Activated CD4-positive, alpha-beta memory T cell treated with anti-CD3 and anti-CD28 coated beads for 36 hours (primary cell): ENCODE measurements at places on chromosomes 11 and 22. TPM values are rescaled to one million over a fixed set of nuclear protein-coding genes. Genes with fewer than 3 reads are reported as not detected.

GRCh38 chr11:86292912-86293616, 9.0 kb upstream of the HIKESHI start:
- DNase-seq = peak; percentile 85

DNA sequence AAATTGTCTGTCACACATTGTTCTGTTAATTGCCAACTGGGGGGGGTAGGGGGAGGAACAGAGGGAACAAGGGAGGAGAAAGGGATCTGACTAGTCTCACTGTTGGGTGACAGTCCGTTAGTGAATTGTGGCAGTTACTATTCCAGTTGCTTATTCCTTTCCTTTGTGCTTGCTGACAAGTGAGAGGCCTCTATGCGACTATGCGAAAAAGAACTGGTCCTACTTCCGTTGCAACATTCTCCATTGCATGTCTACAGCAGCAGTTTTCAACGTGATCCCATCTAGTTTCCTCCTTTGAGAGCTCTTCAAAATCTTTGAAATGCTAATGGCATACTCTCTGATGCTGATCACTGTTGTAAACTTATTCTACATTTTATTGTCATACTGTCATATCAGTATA, 672.2 kb downstream of the LRRC4C start:
- DNase-seq = no peak

- no peak for DNase-seq
Measured at GRCh38 chr22:46377525-46378425, 42.3 kb downstream of the TRMU start.

- peak; percentile 20 for DNase-seq
Measured at GRCh38 chr22:46250783-46251125, 661 bp upstream of the CDPF1 start.

DNA sequence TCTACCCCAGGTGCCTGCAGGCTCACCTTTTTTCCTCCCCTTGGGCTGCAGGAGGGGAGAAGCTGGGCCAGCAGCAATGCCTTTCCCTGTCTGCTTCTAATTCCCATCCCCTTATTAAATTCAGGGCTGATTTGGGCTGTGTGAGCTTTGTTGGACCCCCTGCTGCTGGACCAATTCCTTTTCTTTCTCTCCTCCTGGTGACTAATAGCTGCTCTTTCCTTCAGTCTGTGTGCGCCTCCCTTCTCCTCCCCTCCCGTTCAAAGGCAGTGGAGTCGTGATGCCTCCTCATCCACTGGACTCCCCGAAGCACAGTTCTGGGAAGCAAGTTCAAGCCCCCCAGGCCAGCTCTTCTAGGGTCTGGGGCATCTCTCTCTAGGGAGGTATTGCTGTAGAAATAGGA, 567.9 kb upstream of the CADM1 start:
- DNase-seq = no peak

SAA2 gene
- total RNA-seq = not detected

- DNase-seq = no peak
Measured at GRCh38 chr11:128553662-128554362, 33.5 kb downstream of the ETS1 start.

DNA sequence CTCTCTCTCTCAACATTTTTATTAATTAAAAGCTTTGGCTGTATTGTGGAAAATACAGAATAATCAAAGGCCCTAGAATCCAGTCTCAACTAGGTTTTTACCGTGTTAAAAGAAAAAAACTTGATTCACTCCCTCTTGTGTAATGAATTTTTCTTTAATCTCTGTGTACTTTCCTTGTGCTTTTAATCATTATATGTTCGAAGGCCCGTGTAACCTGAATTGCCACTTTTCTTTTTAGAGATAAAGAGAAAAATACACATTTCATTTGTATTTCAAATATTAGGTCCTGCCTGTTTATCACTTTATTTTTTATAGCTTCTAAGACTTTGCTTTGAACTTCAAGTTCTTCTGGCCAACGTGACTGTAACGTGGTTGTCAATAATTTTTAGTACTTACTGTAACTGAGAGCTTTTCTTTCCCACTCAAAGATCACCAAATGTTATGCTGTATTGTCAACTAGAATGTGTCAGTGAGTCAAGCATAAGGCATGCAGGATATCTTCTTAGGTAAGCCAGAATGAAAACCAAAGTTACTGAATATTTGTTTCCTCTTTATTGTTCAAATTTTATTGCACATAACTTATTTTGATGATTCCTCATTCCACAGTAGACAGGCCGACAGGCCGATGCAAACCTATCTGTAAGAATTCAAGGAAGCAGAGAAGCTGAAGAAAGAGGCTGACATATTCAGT, 23.3 kb upstream of the FAR1 start:
- DNase-seq = no peak

DNA sequence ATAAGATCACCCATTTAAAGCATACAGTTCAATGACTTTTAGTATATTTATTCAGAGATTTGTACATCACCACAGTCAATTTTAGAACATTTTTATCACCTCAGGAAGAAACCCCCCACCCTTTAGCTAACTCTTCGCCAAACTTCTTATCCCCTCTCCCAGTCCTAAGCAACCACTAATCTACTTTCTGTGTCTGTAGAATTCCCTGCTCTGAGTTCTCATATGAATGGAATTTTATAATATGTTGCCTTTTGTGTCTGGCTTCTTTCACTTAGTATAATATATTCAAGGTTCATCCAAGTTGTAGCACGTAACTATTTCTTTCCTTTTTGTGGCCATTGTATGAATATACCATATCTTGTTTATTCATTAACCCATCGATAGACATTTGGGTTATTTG, 3.6 kb downstream of the ANKRD13D start:
- DNase-seq = no peak

NTM gene
- not detected for total RNA-seq

MS4A6E gene
- total RNA-seq = not detected

- no peak for DNase-seq
Measured at GRCh38 chr22:43217285-43218030, 30.5 kb upstream of the TTLL12 start.

DNA sequence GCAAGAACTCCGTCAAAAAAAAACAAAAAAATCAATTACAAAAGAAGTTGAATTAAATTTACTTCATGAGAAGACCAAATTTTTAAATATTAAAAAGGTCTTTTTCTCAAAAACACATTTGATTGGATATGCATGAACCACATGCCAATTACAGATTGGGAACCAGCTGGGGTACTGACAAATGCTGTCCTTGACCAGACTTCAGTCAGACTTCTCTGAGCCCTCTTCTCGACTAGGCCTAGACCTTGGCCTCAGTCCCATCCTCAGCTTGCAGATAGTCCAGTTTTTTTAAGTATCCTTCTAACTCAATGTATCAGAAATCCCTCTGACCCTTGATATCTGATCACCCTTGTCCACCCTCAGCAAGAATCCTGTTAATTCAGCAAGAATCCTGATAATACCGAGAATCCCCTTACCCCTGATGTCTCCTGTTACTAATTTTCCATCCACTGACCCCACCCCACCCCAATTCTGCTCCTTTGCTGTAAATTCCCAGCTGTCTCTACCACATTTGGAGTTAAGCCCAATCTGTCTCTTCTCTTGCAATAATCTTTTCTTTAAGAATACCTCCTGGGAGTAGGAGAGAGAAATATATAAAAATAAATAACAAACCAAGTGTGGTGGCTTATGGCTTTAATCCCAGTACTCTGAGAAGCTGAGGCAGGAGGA, 30.9 kb downstream of the OR4D9 start:
- no peak for DNase-seq

GRCh38 chr11:65945430-65945911, at the start of gene TSGA10IP:
TSGA10IP (plus strand) TSS chr11:65945480; CDS start chr11:65945676, 196 bp downstream.
- no peak for DNase-seq

ME3 gene
- 2.3 TPM for total RNA-seq

DNA sequence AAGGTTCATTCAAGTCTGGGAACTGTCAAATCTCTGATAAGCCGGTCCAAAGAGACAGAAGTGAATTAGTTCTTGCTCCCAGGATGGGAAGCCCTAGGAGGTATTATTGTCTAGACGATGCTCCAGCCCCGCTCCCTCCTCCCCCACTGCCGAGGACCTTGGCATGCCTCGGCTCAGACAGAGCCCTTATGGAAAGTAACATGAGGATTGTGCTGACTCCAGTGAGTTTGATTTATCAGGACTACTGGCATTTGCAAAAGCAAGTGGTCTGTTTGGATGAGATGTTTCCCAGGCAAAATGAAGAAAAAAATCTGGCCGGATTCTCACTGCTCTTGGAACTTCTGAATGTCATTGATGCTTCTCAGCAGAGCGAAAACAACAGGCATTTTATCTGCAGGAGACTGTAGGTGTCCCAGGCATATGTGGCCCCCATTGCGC, 341.0 kb downstream of the ETS1 start:
- no peak for DNase-seq

- DNase-seq = no peak
Measured at GRCh38 chr11:11250470-11250869, 102.6 kb downstream of the CSNK2A3 start.

SLC1A2 gene
- total RNA-seq = not detected

DNA sequence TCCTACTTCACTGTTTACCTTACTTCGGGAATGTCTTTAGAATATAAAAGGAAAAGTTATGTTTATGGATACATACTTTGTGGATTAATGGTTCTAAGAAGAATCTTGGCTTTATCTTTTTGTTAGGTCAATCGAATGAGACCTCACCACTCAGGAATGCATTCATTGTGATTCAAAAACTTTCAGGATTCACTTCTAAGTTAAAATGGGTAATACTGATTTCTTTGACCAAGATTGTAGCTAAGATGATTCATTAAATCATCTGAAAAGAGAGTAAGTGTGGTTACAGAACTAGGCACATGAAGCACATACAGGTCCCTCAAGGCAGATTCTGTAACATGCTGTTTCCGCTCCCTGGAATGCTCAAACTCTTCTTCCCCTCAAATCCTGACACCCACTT, 716.4 kb downstream of the KCNA4 start:
- DNase-seq = no peak

NUDT8 gene
- total RNA-seq = 23.3 TPM

GRCh38 chr11:15750535-15751308, 605.6 kb downstream of the SOX6 start:
- no peak for DNase-seq

OR51E2 gene
- total RNA-seq = not detected

DNA sequence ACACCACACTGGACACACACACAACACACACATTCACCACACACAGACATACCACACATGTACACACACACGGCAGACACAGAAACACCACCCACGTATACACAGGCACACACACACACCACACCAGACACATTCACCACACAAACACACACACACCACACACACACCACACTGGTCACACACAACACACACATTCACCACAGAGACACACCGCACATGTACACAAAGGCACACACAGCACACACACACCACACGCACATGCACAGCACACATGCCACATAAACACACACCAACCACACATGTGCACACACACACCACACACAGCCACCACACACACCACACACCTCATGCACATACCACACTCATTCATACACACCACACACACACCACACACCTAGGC, 84.2 kb upstream of the PRR5 start:
- DNase-seq = no peak

DNA sequence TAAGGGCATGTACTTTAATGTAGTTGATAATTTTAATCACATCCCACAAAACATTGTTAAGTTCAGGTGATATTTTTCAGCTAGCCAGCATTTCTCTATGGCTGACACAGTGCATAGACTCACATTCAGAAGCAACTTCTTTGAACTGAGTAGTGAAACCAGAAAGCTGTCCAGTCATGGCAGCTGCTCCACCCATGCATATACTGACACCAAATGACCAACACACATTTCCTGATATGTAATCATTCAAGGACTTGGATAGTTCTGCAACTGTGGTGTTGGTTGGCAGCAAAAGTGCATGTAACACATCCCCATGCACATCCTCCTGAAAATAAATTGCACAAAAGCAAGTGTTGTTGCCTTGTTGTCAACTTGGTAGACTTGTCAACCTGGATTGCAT, 39.7 kb downstream of the CALCA start:
- DNase-seq = peak; percentile 12

KRTAP5-7 gene
- total RNA-seq = not detected

GRCh38 chr11:102551169-102551781, 20.7 kb upstream of the MMP7 start:
- DNase-seq = no peak

- no peak for DNase-seq
Measured at GRCh38 chr11:87908086-87908485, 267.2 kb downstream of the RAB38 start.

- no peak for DNase-seq
Measured at GRCh38 chr11:78449866-78450265, 32.2 kb upstream of the GAB2 start.

ALDH3B1 gene
- not detected for total RNA-seq

- peak; percentile 68 for DNase-seq
Measured at GRCh38 chr22:21712751-21713427, 22.7 kb downstream of the YPEL1 start.

NXPE4 gene
- not detected for total RNA-seq

- peak; percentile 66 for DNase-seq
Measured at GRCh38 chr22:39317084-39317774, 2.2 kb downstream of the RPL3 start.

DNA sequence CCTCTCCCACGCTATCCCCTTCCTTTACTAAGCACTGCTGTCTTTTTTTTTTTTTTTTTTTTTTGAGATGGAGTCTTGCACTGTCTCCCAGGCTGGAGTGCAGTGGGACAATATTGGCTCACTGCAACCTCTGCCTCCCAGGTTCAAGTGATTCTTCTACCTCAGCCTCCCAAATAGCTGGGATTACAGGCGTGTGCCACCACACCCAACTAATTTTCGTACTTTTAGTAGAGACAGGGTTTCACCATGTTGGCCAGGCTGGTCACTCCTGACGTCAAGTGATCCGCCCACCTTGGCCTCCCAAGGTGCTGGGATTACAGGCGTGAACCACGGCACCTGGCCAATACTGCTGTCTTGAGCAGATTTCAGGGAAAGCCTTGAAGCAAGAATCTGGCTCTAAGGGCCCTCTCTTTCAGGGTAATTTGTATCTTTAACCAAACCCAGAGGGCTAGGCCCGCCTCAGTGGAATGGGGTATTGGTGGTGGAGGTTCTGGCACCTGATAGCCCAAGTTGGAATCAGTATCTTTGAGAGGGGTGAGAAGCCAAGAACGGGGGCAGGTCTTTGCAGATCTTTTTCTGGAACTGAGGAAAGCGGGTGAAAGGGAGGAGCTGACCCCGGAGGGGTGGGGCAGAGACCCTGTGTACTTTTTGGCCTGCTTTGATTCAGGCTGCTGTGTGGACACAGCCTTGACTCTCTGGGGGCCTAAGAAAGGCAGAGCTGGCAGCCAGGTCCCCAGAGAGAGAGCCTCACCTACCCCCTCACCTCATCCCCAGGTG, 37.0 kb downstream of the TRIOBP start:
- DNase-seq = no peak

DNA sequence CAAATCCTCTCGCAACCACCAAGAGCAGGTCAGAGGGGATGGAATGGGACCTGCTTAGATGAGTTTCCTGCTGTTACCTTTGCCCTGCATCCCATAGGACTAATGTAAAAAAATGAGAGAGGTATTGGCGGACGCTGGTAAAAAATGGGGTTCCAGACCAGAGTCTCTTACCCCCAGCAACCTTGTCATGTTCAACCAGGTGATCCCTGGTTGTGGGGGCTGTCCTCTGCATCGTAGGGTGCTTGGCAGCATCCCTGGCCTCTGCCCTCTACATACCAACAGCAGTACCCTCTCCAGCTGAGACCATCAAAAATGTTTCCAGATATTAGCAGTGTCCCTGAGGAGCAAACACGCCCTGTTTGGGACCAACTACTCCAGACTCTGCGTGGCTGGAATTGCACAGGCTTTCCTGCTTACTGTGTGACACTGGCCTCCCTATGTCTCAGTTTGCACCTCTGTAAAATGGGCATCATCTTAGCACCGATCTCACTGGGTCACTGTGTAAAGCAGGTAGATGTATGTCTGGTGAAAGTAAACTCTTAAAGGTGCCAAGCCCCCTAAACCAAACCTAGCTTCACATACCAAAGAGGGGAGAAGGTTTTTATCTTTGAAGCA, 1.5 kb downstream of the APOL6 start:
- peak; percentile 8 for DNase-seq

GRCh38 chr11:82539669-82540068, 194.0 kb downstream of the FAM181B start:
- no peak for DNase-seq
